ENCODE measurements at places on chromosomes 7 and 10.
A peak's percentile ranks its signal among the peaks of the same experiment; 100 is the strongest.

DNA sequence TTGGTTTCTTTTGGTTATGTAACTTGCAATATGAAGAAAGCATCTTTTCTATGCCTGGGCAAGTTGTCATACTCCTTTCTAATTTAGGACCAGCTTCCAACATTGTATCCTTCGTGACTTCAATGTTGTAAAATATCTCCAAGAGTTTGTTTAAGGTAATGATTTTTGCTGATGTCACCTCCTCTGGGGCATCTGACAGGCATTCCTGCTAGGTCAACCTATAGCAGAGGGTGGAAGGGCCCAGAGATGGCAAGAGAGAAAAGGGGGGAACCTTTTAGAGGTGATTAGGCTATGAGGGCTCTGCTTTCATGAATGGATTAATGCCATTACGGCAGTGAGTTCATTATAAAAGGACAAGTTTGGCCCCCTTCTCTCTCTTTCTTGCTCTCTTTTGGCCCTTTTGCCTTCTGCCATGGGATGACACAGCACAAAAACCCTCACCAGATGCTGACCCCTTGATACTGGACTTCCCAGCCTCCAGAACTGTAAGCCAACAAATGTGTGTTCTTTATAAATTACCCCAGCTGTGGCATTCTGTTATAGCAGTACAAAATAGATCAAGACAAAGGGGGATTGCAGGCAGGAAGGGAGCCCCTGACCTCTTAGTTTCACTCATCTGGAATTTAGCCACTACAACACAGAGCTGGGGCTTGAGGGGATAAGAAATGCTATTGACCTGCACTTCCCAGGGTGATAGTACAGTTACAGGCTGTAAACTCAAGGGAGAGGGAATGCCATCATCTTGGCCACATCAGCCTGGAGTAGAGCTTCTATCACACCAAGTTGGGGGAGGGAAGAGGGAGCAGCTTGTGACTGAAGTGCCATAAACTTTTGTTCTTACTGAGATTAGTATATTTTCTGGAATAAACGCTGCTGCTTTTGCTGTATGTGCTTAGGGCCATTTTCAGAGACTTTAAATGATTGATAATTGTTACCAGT lies 195.9 kb downstream of the CFTR start:
- no peak for DNase-seq

- DNase-seq, result no peak
These were observed 169.0 kb downstream of the AKR1D1 start for GRCh38 chr7:138245216-138245615.

- DNase-seq, result no peak
These were observed 122.9 kb upstream of the LYZL2 start for GRCh38 chr10:30752481-30752881.

- DNase-seq, result peak; percentile 97
These were observed 16.1 kb downstream of the MYOF start for GRCh38 chr10:93465806-93466675.

GRCh38 chr7:141441837-141442627 lies 109.2 kb upstream of the AGK start:
- no peak for DNase-seq

DNA sequence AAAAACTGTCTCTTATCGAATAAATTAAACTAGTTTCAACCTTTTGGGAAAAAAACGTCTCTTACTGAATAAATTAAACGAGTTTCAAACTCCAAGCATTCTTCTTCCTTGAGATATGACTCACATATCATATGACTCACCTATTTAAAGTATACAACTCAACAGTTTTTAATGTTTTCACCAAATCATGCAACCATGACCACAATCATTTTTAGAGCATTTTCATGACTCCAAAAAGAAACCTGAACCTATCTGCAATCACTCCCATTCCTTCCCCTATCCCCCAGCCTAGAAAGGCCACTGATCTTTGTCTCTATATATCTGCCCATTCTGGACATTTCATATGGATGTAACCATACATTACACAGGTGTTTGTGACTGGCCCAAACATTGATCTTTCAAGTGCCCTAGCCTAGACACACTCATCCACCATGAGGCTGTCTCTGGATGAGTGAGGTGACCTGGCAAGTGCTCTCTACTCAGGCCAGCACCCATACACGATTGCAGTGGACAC lies 115.3 kb downstream of the PIP4K2A start:
- peak; percentile 81 for DNase-seq

- no peak for DNase-seq
These were observed 19.4 kb downstream of the HIPK2 start for GRCh38 chr7:139758388-139758787.

GRCh38 chr10:24642921-24643678 lies 80.6 kb downstream of the ARHGAP21 start:
- DNase-seq, result peak; percentile 89

GRCh38 chr10:83909001-83909400 lies 230.3 kb upstream of the GHITM start:
- no peak for DNase-seq

- DNase-seq, result no peak
These were observed 124.4 kb downstream of the ST7 start for GRCh38 chr7:117077658-117078057.

GRCh38 chr10:29160150-29160617 lies 128.7 kb upstream of the LYZL1 start:
- peak; percentile 82 for DNase-seq

- no peak for DNase-seq
These were observed 184.0 kb upstream of the PLXNA4 start for GRCh38 chr7:132760244-132760623.

GRCh38 chr7:81478664-81479063 lies 291.2 kb downstream of the HGF start:
- no peak for DNase-seq

Data from fibroblast of mammary gland (primary cell).